ENCODE measurements at places on chromosomes 1 and 21.

GRCh38 chr1:17606826-17607440, 67.4 kb downstream of the ARHGEF10L start:
- peak; percentile 40 for ATAC-seq

GRCh38 chr1:113859478-113860175, 11.9 kb downstream of the PTPN22 start:
- ATAC-seq: no peak

GRCh38 chr1:34742667-34743270, 12.1 kb upstream of the GJB5 start:
- peak; percentile 72 for ATAC-seq

DNA sequence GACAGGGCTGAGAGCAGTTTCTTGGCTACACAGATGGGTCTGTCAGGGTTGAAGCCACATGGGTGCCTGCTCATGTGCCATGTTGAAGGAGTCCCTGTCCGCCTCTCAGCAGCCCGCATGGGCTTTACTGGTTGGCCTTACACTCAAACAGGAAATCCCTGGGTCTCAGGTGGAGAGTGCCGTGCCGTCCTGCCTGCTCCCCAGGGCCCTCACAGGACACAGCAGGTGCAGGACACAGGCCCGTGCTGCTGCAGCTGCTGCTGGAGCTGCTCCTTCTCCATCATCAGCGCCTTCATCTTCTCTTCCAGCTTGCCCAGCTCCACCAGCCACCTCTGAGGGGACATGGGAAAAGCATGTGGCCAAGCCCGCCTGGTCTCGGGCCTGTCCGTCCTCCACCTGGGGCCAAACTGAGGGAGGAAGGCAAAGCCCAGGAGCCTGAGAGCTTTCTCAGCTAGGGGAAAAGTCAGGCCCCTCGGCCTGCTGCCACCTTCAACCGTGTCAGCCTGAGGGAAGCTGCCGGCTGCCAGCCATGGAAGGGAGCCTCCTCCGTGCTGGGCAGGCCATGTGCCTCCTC, 5.5 kb downstream of the SLFNL1 start:
- no peak for ATAC-seq

- ATAC-seq: no peak
Measured at GRCh38 chr1:76161451-76161850, 86.9 kb downstream of the ST6GALNAC3 start.
